ENCODE measurements at places on chromosomes 11 and 22.

DNA sequence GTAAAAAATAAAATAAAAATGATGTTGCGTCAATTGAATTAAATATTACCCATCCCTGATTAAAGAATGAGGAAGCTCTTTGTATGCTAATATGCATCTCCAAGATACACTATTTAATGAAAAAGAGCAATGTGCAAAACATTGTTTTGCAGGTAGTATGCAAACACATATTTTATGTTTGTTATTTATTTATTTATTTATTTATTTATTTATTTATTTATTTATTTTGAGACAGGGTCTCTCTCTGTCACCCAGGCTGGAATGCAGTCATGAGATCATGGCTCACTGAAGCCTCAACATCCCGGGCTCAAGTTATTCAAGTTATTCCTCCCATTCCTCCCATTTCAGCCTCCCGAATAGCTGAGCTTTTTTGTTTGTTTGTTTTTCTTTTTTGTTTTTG, 7.2 kb upstream of the CHST1 start:
- no peak for DNase-seq

DNA sequence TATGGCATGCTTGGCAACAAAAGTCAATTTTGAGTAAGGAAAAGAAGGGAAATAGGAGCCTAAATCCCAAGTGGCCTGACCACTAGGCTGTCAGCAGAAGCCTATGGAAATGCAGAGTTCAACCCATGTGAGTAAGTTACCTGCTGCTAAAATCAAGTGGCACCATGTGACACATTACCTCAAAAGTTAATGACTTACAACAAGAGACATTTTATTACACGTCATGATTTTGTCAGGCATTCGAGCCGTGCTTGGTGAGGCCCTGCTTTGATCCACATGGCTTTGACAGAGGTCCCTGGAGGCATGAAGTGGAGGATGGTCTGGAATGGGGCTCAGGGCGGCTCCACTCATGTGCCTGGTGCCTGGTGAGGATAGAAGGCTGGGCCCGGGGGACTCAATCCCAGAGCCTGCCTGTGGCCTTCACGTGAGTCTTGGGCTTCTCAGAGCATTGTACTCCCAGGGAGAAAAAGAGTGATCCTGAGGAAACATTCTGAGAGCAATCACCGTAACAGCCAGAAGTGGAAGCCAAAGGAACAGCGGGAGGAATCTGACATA, 339.1 kb upstream of the B3GAT1 start:
- no peak for DNase-seq

- no peak for DNase-seq
Measured at GRCh38 chr11:134223121-134223520, 646 bp downstream of the NCAPD3 start.

DNA sequence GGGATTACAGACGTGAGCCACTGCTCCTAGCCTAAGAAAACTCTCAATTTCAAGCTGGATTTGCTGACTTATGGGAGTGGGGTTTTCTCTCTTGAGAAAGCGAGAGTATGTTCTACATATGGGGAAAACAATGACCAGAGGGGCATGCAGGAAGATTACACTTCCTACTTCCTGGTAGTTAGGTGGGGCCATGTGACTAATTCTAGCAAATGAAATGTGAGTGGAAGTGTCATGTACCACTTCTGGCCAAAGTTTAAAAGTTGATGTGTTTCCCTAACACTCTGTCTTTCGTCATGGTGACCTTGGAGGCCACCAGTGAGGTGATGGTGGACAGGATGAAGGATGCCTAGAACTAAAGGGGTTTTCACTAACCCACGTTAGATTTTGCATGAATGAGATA, 50.5 kb downstream of the PARVG start:
- DNase-seq = no peak

- no peak for DNase-seq
Measured at GRCh38 chr11:108508653-108509593, 10.7 kb upstream of the POGLUT3 start.

GRCh38 chr11:26365284-26365683, 33.4 kb downstream of the ANO3 start:
- DNase-seq = no peak

GRCh38 chr22:19050117-19050516, 72.1 kb downstream of the DGCR2 start:
- DNase-seq = no peak

GRCh38 chr11:117612177-117612576, 184.8 kb downstream of the DSCAML1 start:
- no peak for DNase-seq

DNA sequence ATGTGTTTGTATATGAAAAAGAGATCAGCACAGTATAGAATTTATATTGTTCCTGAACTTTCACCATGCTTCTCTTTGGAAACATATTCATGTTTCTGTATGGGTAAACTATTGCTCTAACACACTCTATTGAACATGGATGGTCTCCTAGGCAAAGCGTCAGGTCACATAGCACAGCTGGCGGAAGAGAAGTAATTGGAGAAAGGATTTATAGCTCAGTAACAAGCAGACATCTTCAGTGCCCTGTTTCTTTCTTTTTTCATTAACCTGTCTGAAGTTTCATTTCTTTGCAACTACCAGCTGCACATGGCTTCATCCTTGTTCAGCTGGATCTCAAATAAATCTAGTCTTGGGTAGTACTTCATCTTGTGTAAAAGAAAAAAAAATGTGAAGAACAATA, 84.4 kb upstream of the TRPC6 start:
- DNase-seq = no peak

- DNase-seq = peak; percentile 32
Measured at GRCh38 chr11:116348226-116348625, 424.6 kb downstream of the BUD13 start.

GRCh38 chr22:17339095-17339693, 30.1 kb upstream of the CECR2 start:
- DNase-seq = no peak

- DNase-seq = no peak
Measured at GRCh38 chr11:68379206-68379605, 66.8 kb downstream of the LRP5 start.

DNA sequence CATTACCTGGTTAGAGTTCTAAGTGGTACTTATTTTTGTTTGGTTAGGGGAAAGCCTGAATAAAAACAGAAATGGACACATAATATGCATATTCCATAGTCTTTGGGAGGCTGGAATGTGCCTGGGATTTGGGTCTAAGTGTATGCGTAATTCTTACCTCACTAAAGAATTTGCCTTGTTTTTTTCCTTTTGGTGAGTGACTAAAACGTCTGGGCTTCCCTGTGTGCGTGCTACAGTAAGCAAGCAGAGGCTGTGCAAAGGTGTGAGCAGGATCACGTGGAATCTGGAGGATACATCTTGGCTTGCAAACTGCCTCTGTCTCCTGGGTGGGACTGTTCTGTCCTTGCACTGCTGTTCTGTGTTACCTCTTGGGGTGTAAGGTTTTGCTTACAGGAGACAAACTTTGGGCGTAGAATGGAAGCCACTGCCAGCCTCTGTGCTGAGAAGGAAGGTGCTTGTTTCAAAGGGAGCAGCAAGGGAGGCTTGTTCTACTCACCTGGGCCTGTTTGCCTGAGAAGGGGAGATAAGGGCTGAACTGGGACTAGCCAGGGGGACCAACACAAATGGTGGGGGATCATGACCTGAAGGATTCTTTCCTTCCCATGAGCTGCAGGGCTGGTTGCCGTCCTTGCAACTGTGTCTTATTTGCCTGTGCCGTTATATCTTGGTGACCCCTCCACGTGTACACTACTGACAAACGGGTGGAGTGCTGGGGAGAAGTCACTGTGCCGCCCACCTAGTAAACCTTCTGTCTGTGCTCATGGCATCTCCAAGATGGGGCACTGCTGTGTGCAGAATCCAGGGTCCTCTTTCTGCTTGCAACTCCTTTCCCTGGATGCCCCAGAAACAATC, 4.5 kb downstream of the NEAT1 start:
- DNase-seq = peak; percentile 74

DNA sequence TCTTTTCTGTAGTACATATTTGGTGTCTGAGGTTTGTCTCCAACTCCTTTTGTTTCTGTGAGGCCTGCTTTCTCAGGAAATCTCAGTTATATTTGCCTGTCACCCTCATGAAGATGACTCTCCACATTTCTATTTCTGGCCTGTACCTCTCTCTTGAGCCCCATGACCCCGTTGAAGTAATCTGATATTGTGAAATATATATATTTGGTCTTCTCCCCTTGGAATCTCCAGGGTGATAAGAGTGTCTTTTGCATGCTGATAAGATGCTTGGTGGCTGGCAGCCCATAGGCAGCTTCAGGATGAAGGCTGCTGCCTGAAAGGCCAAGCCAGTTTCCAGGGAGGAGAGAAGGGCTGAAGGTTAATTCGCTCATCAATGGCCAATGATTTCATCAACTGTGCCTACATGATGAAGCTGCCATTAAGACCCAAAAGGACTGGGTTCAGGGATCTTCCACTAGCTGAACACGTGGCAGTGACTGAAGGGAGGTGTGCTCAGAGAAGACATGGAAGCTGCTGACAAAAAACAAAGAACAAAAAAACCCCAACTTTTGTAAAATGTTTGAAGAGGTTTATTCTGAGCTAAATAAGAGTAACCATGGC, 67.4 kb downstream of the MICAL2 start:
- DNase-seq = no peak

- no peak for DNase-seq
Measured at GRCh38 chr11:127971448-127971847, 615.9 kb downstream of the ETS1 start.

GRCh38 chr11:107457205-107457557, 444 bp downstream of the CWF19L2 start:
- DNase-seq = no peak

- DNase-seq = no peak
Measured at GRCh38 chr11:128717516-128717915, 23.6 kb downstream of the FLI1 start.

DNA sequence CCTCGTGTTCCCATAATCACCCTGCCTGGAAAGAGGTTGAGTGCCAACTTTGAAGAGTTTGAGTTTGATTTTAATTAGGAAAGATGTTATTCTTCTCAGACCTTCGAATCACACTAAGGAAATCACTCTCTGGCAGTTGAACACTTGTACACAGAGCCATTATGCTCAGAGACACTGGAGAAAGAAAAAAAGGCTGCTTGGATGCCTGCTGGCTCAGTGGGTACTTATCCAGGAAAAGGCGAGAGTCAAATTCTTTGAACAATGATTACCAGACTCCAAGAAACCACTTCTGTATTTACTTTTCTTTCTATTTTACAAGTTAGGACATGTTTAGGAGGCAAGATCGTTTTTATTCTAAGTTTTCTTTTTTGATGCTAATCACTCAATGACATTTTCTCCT, 438.5 kb upstream of the FAT3 start:
- no peak for DNase-seq

- no peak for DNase-seq
Measured at GRCh38 chr11:74701351-74701750, 29.9 kb downstream of the CHRDL2 start.

GRCh38 chr11:67542971-67543370, 19.7 kb upstream of the CABP2 start:
- DNase-seq = no peak

- DNase-seq = no peak
Measured at GRCh38 chr22:25728071-25728470, 13.9 kb upstream of the MYO18B start.

DNA sequence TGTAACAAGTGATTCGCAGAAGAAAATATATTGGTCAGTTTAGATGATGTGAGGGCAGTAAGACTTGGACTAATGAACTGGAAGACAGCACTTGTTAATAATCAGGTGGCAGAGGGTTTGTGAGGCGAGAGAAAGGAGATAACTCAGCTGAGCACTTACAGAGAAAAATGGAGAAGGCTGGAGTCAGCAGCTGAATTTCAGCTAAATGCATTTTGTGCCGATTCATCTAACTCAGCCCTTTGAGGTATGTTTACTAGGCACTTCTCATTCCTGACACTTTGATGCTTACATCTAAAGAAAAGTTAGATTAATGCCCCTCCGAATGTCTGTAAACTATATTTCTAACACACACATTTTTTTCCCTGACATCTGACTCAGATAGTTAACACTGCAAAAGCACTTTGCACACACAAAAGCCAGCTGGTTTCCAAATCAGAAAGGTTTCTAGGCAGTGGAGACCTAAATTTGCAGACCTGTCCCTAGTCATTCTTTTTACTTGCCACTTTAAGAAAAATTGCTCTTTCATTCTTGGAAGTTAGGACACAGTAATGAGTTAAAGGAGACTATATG, 859.5 kb upstream of the CCDC90B start:
- DNase-seq = no peak

DNA sequence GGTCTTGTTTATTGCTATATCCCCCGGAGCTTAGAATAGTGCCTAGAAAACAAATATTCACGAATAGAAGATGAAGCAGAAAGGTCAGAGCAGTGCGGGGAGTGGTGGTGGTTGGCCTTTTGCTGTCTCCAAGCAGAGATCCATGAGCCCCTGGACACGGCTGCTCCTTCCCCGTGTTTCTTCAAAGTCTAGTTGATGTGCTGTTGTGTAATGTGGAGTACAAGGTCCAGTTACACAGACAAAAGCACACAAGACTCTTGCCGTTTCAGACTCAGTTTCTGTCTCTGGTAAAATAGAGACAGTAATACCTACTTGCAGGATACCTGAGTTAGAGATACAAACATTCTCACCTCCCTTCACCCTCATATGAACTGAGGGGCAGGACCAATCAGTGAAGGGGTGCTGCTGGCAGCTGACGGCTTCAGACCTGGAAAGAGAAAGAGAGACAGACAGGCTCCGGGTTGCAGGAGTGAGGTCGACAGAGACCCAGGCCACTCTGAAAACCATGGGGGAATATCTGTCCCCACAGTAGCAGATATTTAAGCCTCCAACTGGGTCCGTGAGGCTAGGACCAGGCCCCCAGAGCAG, 56.2 kb downstream of the RASSF10 start:
- DNase-seq = no peak

- no peak for DNase-seq
Measured at GRCh38 chr11:127493330-127494022, 492.9 kb upstream of the KIRREL3 start.

GRCh38 chr11:110818032-110818687, 105.9 kb upstream of the ARHGAP20 start:
- no peak for DNase-seq

DNA sequence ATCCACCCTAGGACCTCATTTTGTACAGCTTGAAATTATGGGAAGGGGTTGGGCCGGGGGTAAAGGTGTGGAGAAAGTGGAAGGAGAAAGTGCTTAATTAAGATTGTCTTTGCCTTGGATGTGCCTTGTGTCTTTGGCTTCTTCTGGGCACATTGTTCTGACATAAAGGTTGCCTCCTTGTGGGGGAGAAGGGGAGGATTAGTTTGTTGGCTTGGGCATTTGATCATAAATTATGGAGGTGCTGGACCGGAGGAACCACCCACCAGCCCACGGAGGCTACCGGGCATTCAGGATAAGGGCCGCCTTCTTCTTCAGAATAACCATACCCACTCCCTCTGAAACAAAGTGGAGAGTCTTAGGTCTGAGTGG, 1.3 kb downstream of the PAFAH1B2 start:
- no peak for DNase-seq

DNA sequence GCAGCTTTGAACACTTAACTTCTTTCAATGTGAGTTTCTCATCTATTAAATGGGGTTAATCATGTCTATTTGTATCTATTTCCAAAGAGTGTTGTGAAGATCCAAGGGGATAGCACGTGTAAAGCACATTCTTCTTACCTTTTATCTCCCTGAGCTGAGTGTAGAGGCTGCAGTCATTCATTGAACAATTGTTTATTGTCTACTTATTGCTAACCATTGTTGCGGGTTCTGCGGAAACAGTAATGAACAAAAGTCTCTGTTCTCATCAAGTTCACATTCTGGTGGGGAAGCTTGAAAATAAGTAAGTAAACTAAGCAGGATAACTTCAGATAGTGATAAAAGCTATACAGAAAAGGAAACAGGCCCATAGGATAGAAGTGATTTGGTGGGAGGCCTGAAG, 27.4 kb upstream of the PLET1 start:
- no peak for DNase-seq

Measured in CD4-positive, alpha-beta T cell treated with Interleukin-4 for 1 hour (primary cell).